Vagina (tissue), 2 donors: ENCODE measurements at places on chromosomes 6 and 20. TPM values are rescaled to one million over a fixed set of nuclear protein-coding genes. Genes with fewer than 3 reads are reported as not detected.

Gene SPAG4
- total RNA-seq: 6.9 TPM

Gene SNTA1
- total RNA-seq: 23.8 TPM

Gene NDUFAF5
- total RNA-seq: 11.3 TPM

Gene SNHG17
- total RNA-seq: 37.3 TPM

Gene SLC35D3
- not detected for total RNA-seq

Gene LAMA5
- 150 TPM for total RNA-seq

Gene ORC3
- total RNA-seq: 9.6 TPM

Gene TSHZ2
- total RNA-seq: 30.4 TPM

Gene ZSCAN12
- total RNA-seq: 5.9 TPM

Gene PKIB
- 2.7 TPM for total RNA-seq

Gene FRMD1
- not detected for total RNA-seq

Gene LPIN3
- 82.3 TPM for total RNA-seq

Gene SUMO4
- total RNA-seq: 3.9 TPM

Gene ABCF1
- 29.5 TPM for total RNA-seq

Gene SLC22A16
- not detected for total RNA-seq
